ENCODE measurements at places on chromosomes 6 and 20. TPM values are rescaled to one million over a fixed set of nuclear protein-coding genes. Genes with fewer than 3 reads are reported as not detected.

RAD21L1 gene
- total RNA-seq, result not detected

RPP21 gene
- 44.2 TPM for total RNA-seq

SSTR4 gene
- not detected for total RNA-seq

TPD52L1 gene
- 60.1 TPM for total RNA-seq

BPIFB1 gene
- not detected for total RNA-seq

ASF1A gene
- 22.5 TPM for total RNA-seq

RNF146 gene
- 31.3 TPM for total RNA-seq

PNPLA1 gene
- 0.25 TPM for total RNA-seq

C6orf163 gene
- total RNA-seq, result 3.3 TPM

PSORS1C1 gene
- total RNA-seq, result 0.75 TPM

SALL4 gene
- total RNA-seq, result 75.8 TPM

FAM209B gene
- not detected for total RNA-seq

HTR1E gene
- not detected for total RNA-seq

ID4 gene
- total RNA-seq, result not detected

NHSL1 gene
- total RNA-seq, result 39.9 TPM

SYNDIG1 gene
- not detected for total RNA-seq

SEMG2 gene
- not detected for total RNA-seq

SPO11 gene
- not detected for total RNA-seq

FYN gene
- total RNA-seq, result 7.6 TPM

VNN1 gene
- not detected for total RNA-seq

RAET1G gene
- not detected for total RNA-seq

GUCA1A gene
- not detected for total RNA-seq

TRIM10 gene
- total RNA-seq, result 1.4 TPM

PHF10 gene
- total RNA-seq, result 75.7 TPM

CST7 gene
- total RNA-seq, result not detected

SMOC2 gene
- total RNA-seq, result 2.8 TPM

FAM83C gene
- total RNA-seq, result not detected

ERVFRD-1 gene
- 0.29 TPM for total RNA-seq

TGM2 gene
- 138 TPM for total RNA-seq

EYA2 gene
- total RNA-seq, result 0.30 TPM

OR2B3 gene
- not detected for total RNA-seq

TRIM31 gene
- 0.74 TPM for total RNA-seq

THEMIS gene
- not detected for total RNA-seq

AARS2 gene
- total RNA-seq, result 20.5 TPM

CDC5L gene
- 23.8 TPM for total RNA-seq

SLC22A7 gene
- not detected for total RNA-seq

HLA-B gene
- 40.9 TPM for total RNA-seq

NDUFAF5 gene
- 34.9 TPM for total RNA-seq

PRICKLE4 gene
- 2.8 TPM for total RNA-seq

FAXC gene
- 0.16 TPM for total RNA-seq

CYP24A1 gene
- 3.6 TPM for total RNA-seq

MRS2 gene
- 62.3 TPM for total RNA-seq

SYNE1 gene
- 23.0 TPM for total RNA-seq

SLC35A1 gene
- total RNA-seq, result 12.7 TPM

MYL9 gene
- total RNA-seq, result 382 TPM

NMBR gene
- not detected for total RNA-seq

PRR18 gene
- total RNA-seq, result 0.95 TPM

ASIP gene
- not detected for total RNA-seq

TBXT gene
- not detected for total RNA-seq

SNAP91 gene
- not detected for total RNA-seq

TSPO2 gene
- total RNA-seq, result 0.49 TPM

TREM2 gene
- total RNA-seq, result not detected

RIPOR3 gene
- total RNA-seq, result 0.18 TPM

Data from Caco-2 (cell line).